ENCODE measurements at places on chromosomes 13 and 19.

DNA sequence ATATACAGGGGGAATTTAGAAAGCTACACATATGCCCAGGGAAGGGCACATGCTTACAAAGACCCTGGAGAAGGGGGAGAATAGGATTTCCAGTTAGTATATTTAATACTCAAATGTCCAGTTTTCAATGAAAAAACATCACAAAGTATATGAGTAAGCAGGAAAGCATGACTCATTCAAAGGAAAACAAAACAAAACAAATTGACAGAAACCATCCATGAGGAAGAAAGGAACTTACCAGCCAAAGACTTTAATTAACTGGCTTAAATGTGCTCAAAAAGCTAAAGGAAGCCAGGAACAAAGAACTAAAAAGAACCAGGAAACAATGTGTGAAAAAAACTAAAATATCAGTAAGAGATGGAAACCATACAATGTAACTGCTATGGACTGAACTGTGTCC is 716.2 kb upstream of the ARGLU1 start:
- no peak for DNase-seq

DNA sequence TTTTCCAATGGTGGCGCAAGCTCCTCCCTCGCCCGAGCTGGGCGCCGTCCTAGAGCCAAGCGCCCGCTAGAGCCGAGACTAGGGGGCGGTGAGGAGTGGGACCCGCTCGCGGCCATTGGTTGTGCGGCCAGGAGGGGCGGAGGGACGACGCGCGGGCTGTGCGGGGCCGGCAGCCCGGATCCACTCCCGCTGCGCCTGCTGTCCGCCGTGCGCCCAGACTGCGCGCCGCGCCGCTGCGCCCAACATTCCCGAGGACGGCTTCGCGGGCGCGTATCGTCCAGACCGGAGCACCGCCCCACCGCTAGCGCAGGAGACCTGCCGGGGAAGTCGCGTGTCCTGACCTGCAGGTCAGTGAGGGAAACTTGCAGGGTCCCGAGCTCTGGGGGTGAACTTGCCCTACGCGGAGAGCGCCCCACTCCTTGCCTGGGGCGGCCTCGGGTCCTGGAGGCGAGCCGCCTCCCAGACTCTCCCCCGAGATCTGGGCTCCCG is at the start of gene SERTM1:
TSS of gene SERTM1 (plus strand) at position 183 of the 489 bp plus-strand sequence. CDS start 21,059 bp downstream, outside the sequence.
- DNase-seq = no peak

GRCh38 chr13:72839831-72840426 is 58.0 kb downstream of the PIBF1 start:
- no peak for DNase-seq

GRCh38 chr13:71801781-71802180 is 65.2 kb downstream of the DACH1 start:
- DNase-seq = no peak

- DNase-seq = no peak
Observed at GRCh38 chr13:109699628-109700071, 86.7 kb downstream of the IRS2 start.

- no peak for DNase-seq
Observed at GRCh38 chr19:8512115-8512967, 1.6 kb downstream of the ZNF414 start.

GRCh38 chr13:98530217-98530616 is 46.7 kb downstream of the STK24 start:
- no peak for DNase-seq

DNA sequence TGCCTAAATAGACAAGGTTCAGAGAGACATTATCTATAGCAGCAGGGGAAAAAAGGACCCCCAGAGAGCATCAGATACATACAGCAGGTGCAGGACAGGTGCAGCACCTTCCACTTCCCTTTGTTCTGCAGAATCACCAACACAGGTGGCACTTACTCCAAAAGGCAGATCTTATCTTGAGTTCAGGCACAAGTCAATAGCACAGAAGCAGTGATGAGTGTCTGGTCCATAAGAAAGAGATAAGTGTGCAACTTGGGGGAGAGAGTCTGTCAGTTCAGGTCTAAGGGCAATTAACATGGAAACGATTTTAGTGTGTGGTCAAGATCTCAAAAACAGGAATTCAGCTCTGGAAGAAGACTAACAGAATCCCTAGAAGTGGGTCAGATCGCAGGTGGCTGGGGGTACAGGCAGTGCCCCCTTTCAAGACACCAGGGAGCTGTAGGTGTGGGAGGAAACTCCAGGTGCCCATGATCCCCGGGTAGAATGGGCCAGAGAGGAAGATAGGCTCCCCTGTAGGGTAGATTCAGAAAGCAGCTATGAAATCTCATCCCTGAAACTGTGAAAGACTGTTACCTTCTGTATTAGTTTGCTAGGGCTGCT is 40.6 kb downstream of the TNFSF11 start:
- no peak for DNase-seq

GRCh38 chr13:22161871-22162270 is 491.0 kb downstream of the FGF9 start:
- DNase-seq = no peak

- no peak for DNase-seq
Observed at GRCh38 chr19:10964903-10965302, 4.1 kb downstream of the SMARCA4 start.

GRCh38 chr13:101627556-101627943 is 175.1 kb downstream of the ITGBL1 start:
- no peak for DNase-seq

DNA sequence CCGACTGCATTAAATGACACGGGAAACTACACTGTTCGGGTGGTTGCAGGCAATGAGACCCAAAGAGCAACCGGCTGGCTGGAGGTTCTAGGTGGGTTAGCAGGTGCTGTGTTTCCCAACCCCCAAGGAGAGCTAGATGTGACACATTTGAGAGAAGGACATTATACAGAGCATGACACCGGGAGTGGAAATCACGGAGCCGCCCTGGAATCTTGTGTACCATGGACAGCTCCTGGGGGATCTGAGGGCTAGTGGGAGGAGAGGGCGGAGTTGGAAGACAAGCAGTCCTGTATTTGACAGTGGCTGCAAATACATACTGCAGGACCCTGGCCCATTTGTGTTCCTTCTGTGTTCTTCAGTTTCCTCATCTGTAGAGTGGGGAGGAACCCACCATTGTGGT is 2.3 kb downstream of the CEACAM18 start:
- DNase-seq = no peak

GRCh38 chr19:34350161-34350561 is 14.8 kb upstream of the GPI start:
- no peak for DNase-seq

DNA sequence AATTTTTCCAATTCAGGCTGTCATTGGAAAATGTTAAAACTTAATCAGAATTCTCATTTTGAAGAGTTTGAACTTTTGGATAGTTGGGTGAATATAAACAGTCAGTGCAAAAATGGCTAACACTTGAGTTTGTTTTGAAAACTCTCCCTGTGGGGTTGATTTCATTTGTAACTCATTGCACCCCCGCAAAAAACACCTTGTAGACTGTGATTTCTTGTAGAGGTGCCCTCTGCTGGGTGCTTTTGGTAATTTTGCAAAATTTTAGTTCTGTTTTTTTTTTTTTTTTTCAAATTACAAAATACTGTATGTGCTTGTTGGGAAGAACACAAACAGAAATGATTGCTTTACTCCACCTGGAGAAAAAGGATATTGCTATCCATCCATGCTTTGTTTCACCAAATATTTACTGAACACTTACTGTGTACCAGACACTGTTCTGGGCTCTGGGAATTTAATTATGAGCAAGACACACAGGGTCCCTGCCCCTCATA is 28.2 kb upstream of the GPI start:
- DNase-seq = no peak

DNA sequence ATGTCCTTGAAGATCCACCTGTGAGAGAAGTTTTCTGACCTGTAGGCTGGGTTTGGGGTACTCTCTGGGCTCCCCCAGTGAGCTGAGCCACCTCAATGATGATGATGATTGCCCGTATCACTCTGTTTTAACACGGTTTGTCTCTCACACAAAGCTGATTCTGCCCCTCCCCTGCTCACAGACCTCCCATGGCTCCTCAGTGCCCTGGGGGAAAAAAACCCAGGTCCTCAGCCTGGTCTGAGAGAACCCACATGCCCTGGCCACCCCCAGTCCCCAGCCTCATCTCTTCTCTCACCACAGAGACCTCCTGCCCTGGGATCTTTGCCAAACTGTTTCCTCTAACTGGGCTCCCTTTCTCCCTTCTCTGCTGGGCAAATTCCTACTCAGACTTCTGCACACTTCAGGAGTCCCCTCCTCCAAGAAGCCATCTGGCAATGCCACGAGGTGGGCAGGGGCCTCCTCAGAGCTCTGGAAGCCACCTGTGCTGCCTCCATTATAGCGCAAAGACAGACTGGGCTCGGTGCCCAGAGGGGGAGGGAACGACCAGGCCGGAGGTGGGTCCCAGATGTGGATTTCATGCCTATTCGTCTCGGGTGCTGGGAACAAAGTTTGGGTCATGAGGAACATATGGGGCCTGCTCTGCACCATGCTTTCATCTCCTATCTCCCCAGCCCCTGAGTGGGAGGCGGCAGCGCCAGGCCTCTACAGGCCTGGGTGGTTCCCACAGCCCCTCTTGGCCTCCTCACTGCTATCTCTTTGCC is 8.5 kb upstream of the CA11 start:
- no peak for DNase-seq

- peak; percentile 80 for DNase-seq
Observed at GRCh38 chr19:44748426-44749254, at the start of gene BCL3. BCL3 (plus strand) TSS chr19:44748708; CDS start chr19:44748791, 83 bp downstream.

DNA sequence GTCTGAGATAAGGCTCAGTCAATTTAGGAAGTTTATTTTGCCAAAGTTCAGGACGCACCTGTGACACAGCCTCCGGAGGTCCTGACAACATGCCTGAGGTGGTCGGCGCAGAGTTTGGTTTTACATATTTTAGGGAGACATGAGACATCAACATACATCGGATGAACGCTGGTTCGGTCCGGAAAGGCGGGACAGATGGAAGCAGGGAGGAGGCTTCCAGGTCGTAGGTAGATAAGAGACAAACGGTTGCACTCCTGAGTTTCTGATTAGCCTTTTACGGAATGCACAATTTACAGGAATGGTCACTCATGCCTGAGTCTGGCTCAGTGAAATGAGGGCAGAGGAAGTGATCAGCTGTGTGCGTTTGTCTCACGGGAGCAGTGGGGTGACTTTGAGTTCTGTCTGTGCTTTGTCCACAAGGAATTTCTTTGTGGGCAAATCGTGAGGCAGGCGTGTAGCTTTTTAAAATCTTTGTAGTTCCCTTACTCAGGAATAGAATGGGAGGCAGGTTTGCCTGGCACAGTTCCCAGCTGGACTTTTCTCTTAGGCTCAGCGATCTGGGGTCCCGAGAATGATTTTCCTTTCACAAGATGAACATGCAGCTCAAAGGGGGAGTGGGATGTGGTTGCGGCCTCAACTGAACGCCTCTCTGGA is 36.2 kb downstream of the C13orf46 start:
- DNase-seq = no peak

GRCh38 chr13:23292586-23292985 is 111.8 kb downstream of the SGCG start:
- DNase-seq = no peak

DNA sequence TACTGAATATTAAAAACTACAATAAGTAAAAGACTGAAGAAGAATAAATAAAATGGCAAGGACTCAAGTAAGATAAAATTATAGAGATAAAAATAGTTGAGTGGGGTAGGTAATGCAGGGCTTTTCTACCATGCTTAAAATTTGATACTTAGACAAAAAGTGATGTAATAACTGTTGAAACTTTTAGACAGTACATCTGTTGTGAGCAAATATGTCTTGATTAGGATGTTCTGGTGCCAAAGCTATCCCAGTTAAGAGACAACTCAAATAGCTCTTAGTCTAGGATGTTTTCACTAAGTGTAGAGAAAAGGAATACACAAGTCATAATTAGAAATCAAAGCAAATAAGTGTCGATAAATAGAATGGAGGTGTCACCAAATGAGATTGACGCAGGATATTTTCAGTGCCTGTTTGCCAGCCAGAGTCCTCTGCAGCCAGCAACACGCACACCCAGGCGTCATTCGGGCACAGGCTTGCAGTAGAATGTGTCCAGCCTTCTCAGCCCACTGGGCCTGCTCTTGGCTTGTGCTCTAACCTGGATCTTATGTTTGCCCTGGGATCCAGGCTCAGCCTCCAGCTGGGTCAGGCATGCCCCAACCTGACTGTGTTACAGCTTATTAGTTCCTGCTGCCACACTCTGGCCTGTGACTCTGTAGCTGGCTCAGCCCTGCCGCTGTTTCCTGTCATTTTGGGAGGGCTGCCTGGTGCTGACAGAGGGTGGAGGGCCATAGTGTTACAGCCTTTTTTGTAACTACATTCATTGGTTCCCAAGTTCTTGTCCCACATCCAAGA is 766.2 kb downstream of the PCDH17 start:
- DNase-seq = no peak

GRCh38 chr13:83057119-83057518 is 825.2 kb downstream of the SLITRK1 start:
- no peak for DNase-seq

GRCh38 chr19:49342291-49342721 is 7.1 kb downstream of the CD37 start:
- peak; percentile 32 for DNase-seq

GRCh38 chr19:49685845-49686332 is 3.5 kb upstream of the ADM5 start:
- peak; percentile 47 for DNase-seq

DNA sequence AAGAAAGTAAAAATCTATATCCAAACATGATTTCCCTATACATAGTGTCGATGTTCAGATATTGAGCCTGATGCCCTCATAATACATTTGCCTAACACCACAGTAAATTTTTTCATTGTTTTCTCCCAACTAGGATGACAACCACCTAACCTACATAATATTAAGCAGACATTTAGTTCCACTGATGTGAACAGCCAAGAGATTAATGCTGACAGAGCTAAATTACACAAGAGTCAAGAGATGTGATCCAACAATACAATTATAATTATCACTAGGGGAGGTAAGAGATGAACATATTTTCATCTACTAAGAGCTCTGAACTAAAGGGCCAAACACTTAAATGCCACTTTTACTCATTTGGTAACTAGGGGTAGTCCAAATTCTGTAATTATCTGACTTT is 145.9 kb downstream of the DACH1 start:
- DNase-seq = no peak

GRCh38 chr13:23584275-23584674 is 14.1 kb downstream of the TNFRSF19 start:
- no peak for DNase-seq

Measured in RWPE2 (cell line).